ENCODE measurements at places on chromosomes 6 and 20.

DNA sequence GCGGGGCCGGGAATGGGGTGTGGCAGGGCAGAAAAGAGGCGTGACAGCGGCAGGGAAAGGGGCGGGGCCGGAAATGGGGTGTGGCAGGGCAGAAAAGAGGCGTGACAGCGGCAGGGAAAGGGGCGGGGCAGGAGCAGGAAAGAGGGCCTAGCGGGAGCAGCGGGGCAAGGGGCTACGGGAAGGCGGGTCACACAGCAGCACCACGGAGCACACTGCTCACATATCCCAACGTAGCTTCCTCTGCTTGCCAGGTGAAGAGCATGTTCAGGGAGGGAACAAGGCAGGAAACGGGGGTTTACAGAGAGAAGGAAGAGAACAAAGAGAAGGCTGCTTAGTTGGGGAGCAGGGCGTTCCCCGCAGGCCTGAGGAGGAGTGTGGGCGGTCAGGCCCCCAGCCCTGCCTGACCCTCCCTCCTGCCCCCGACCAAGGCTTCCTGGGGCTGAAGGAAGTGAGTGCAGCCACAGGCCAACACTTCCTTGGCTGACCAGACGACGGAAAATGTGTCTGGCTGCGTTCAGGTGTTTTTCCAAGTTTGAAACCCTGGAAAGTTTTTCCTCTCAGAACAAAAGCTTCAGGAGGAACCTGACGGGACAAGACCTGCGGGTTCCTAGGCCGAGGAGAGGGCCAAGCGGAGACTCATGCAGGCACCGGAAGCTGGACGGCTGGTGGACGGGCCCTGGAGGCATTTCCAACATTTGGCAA lies 13.8 kb downstream of the UCKL1 start:
- no peak for DNase-seq

DNA sequence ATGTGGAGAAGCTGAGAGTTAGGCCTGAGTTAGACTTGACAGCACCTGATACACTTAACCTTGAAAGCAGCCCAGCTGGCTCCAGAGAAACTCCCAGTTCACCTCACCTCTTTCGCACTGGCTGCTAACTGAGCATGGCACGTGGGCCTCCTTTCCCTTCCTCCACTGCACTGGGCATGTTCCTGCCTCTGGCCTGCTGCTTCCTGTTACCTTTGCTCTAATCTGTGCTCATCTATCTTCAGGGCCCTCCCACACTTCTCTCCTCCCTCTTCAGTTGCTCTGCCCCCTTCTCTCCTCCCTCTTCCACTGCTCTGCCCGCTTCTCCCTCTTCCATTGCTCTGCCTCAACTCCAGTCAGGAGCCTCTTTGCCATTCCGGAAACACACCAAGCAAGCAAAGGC lies 13.7 kb upstream of the UBE2V1 start:
- DNase-seq, result no peak

DNA sequence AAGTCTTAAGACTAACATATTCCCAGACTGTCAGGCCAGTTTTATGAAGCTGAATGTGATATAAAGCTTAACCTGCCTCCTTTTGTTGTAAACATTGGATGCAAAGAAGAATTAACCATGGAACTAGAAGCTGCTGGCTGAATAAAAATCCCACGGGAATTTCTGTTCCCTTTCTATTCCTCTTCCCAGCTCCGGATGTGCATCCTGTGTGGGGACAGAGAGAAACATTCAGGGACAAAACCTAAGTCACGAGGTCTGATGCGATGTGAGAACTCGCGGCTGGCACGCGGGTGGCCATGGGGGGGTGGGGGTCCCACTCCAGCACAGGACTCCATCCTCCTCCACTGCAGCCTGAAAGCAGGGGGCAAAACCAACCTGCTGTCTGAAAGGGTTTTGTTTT lies 32.2 kb downstream of the RAMACL start:
- no peak for DNase-seq

GRCh38 chr6:82045965-82046756 lies 201.4 kb downstream of the IBTK start:
- no peak for DNase-seq

- no peak for DNase-seq
These were observed 251.0 kb downstream of the CDH4 start for GRCh38 chr20:61503106-61503505.

DNA sequence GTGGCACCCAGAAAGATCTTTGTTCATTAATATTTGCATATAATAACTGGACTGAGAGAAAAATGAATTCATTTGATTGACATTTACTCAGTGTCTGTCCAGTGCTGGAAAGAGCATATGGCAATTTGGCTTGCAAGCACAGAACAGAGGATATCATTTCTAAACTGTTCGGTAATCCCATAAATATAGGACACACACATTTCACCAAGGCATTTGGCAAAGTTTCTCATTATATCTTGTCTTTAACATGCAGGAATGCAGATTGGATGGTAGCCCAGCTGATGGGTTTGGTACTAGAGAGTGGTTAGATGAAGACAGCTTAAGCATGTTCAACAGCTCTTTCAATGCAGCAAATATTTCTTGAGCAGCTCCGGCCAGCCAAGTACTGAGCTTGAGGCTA lies 259.2 kb downstream of the PRKN start:
- DNase-seq, result no peak

DNA sequence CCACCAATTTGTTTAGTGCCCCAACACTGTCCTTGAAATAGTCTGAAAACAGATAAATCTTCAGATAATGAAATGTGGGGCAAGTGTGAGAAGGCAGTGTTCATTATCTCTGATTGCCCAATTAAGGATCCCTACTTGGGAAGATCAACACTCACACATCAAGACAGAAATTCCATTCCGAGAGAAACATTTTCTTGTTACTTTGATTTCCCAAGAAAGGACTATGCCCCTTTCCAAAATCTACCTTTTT lies 16.2 kb downstream of the HMGN4 start:
- no peak for DNase-seq

DNA sequence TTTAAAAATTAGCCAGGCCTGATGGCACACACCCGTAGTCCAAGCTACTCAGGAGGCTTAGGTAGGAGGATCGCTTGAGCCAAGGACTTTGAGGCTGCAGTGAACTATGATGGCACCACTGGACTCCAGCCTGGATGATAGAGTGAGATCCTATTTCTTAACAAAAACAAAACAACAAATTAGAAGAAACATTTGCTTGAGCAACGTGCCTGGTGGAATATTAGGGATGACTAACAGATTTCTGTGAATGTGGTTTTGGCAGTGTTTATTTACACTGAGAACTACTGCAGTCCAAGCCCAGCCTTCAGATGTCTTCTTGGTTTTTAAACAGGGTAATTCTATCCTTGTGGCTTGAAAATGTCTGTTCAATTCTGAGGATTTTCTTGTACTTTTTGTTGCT lies 9.2 kb downstream of the PPP1R3G start:
- DNase-seq, result no peak

GRCh38 chr20:37413023-37413334 lies 67.0 kb downstream of the SRC start:
- DNase-seq, result no peak

DNA sequence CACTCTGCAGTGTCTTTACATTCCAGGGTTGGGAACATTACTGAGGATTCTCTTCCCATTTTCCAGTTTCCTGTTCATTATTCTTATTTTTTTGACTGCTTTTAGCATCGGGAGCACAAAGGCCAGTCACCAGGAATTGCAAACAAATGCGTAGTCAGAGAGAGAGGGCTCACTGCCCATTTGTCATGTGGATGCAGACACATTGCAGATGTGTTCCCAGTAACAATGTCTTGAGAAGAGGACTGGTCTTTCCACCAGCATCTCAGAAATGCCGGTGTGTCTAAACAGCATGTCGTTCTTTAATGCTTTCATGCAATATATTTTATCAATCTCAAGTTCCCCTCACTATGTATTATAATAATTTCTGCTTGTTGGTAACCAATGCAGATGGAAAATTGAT lies 952 bp upstream of the TAAR6 start:
- no peak for DNase-seq

DNA sequence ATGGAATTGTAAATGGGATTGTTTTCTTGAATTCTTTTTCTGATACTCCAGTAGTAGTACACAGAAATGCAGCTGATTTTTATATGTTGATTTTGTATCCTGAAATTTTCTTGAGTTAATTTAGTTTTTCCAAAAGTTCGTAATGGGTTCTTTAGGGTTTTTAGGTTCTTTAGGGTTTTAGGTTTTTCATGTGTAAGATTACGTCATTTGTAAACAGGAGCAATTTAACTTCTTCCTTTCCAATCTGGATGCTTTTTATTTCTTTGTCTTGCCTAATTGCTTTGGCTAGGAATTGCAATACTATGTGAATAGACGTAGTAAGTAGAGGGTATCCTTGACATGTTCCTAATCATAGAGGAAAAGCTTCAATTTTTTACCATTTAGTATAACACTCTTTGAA lies 568.6 kb downstream of the MMUT start:
- no peak for DNase-seq

- DNase-seq, result no peak
These were observed 4.8 kb downstream of the COL19A1 start for GRCh38 chr6:69871107-69871506.

DNA sequence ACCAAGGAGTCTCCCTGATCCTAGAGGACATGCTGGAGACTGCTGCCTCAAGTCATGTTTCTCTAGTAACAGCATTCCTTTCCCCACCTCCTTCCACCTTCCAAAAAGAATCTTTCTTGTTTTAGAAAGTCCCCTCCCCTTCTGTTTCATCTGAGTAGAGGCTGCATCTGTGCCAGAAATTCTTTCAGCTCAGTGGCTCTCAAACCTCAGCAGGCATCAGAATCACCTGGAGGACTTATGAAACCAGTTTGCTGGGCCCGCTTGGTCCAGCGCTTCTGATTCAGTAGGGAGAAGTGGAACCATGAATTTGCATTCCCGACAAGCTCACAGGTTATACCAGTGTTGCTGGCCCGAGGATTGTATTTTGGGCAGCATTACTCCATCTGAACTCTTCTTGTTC lies 55.1 kb downstream of the TMEM200A start:
- no peak for DNase-seq

GRCh38 chr6:156109713-156110112 lies 654.1 kb upstream of the NOX3 start:
- no peak for DNase-seq

GRCh38 chr20:8005575-8006366 lies 13.8 kb downstream of the TMX4 start:
- no peak for DNase-seq

DNA sequence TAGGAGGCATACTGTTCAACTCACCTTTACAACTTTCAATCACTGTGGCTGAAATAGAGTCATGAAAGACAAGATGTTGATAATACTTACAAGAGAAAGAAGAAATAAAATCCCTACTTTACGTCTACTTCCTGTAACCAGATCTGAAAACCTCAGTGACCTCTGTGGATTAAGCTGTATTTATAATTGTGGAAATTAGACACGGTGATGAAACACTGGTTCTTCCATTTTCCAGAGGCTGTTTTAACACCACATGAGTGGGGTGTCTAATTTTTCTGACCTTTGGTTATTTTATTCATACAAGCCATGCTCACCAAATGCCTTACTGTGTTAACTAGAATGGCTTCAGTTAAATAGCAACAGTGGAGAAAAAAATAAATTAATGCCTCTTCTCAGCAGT lies 58.5 kb upstream of the HIVEP1 start:
- no peak for DNase-seq

DNA sequence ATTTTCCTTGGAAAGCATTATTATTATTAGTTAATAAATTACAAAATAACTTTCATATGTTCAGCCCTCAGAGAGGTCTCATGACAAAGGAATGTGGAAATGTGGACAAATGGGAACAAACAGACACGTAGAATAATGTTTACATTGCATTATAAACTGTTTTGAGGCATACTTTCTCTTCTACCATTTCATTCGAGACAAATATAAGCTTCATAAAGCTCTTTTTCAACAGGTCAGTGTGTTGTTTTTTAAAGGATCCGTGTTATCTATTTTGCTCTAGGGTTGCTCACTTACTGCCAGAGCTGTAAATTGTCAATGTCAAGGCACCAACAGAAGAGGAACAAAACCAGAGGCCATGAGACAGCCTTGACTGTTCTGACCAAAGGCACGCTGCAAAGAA lies 256.8 kb downstream of the PHACTR1 start:
- DNase-seq, result no peak

DNA sequence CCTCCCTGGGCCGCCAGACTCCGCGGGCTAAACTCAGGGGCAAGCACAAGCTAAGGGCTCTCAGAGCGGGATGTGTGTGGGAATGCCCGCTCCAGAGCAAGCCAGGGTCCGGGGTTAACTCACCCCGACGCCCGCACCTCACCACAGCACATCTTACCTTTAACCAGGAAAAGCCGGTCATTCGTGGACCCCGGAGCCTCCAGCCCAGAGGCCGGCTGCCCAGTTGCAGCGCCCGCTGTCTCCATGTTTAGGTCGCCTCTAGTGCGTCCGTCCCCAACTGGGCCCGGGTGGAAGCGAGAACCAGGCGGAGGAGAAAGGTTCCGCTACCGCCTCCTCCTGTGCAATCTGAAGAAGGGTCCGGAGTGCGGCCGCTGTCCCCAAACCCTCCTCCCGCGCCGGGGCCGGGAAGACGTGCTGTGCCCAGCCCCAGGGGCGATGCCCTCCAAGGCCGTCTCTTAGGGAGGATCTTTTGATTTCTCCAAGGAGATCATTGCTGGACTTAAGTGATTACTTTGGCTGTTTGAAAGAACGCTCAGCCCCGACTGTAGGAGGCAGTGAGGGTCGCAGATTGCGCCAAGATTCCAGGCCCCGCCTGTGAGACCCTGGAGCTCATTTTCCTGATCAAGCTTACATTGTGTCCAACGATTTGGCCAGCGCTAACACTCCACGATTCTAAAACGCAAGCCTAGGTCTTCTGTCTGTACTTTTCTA lies at the start of gene TMEM242:
TMEM242 (minus strand) TSS at position 265 of the 711 bp plus-strand sequence; CDS start at position 245, 20 bp downstream.
- DNase-seq, result peak; percentile 82

- DNase-seq, result no peak
These were observed 927 bp downstream of the IL20RA start for GRCh38 chr6:137043710-137044365.

DNA sequence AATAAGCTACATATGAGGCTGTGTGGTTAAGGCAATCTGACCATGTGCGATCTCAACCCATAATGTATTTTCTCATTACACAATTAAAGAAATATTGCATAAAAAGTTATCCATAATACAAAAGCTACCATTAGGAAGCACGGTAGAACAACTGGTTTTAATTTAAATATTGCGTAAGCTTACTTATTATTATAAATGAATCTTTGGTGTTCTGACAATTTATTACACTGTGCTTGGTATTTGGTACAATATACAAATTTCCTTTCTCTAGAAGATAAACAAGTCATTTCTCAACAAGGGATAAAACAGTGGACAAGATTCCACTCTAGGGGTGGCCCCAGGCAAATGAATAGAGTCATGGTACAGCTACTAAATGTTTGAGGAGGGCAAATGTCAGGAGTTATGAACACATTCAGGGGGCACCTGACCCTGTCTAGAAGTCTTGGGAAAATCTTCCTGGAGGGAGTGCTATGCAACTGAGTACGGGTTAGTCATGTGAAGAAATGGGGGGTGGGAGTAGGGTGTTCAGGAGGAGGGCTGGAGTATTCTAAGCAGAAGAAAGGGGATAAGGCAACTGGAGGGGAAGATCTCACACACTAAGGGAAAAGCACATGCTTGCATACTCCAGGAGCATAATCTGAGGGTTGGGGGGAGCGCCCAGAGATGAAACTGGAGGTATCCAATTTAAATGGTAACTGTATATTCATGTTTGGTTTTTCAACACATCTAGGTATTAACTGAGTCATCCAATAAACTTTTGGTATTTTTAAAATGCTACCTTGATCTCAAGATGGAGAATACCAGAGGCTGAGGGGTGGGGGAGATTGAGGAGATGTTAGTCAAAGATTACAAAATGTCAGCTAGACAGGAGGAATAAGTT lies 296.9 kb upstream of the SGK1 start:
- no peak for DNase-seq

All from stimulated activated CD4-positive, alpha-beta T cell treated with anti-CD3 and anti-CD28 coated beads, Interleukin-4, amount 100 ng/mL, for 4 hours (primary cell).